Epithelial cell of proximal tubule (primary cell): ENCODE measurements at places on chromosomes 1 and 21. TPM values are rescaled to one million over a fixed set of nuclear protein-coding genes. Genes with fewer than 3 reads are reported as not detected.

S100A12 gene
- total RNA-seq: not detected in 2 replicates

FCRL6 gene
- total RNA-seq: not detected in 2 replicates

XKR8 gene
- total RNA-seq: 10.3 and 11.1 TPM in 2 replicates

- no peak for DNase-seq
Measured at GRCh38 chr1:18922319-18922726, 20.0 kb upstream of the ALDH4A1 start.

GRCh38 chr1:205298191-205298994 lies 23.2 kb downstream of the NUAK2 start:
- DNase-seq: peak; percentile 92

GRCh38 chr1:203343956-203344754 lies 6.8 kb downstream of the FMOD start:
- DNase-seq: no peak

DNA sequence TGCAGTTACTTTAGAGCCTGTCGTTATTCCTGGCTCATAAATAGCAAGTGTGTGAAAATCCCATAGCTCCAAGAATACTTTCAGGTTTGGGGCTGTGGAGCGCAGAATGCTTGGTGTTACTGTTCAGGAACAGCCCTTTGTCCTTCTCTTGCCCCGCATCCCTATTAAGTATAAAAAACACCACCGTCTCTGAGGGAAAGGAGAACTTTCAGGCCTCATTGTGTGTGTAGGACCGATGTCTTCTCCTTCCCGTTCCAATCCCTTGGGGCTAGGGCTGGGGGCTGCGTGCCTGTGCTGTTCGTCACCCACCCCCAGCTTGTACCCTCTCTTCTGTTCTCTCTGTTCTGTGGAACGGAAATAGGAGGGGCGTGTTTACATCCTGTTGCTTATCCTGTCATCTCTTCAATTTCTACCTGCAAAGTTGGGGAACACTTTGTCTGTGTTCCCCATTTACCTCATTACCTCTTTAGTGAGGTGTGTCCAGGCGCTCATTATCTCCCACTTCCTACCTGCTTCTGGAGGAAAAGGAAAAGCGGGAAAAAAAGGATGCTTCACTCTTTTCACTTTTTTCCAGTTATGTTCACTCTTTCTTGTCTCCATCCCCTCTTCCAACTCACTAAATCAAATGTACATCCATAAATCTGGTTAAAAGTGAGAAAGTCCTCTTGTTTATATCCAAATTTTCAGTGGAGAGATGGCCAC lies 788 bp upstream of the TXNIP start:
- no peak for DNase-seq

GRCh38 chr1:61123326-61123725 lies 41.0 kb downstream of the NFIA start:
- DNase-seq: no peak

GRCh38 chr1:218572050-218572449 lies 226.9 kb downstream of the TGFB2 start:
- DNase-seq: no peak

- DNase-seq: no peak
Measured at GRCh38 chr1:161440312-161440894, 64.9 kb upstream of the FCGR2A start.

DNA sequence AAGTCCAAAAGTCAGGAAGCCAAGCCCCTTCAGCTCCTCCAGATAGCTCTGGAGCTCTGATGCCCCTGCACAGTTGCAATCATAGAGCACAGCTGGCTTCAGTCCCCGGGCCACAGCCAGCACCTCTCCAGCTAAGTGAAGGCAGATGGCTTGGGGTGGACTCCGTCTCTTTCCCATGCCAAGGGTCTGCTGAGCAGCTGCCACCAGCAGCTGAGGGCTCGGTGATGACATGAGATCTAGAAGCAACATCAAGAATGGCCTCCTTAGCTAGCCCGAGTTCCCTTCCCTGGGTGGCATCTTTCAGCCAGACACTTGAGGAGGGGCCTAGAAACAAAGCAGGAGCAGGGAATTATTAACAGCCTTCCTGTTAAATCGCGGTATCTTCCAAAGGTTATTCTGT lies 973 bp downstream of the C1orf74 start:
- no peak for DNase-seq
